H4 (cell line): ENCODE measurements at places on chromosomes 12 and 14. TPM values are rescaled to one million over a fixed set of nuclear protein-coding genes. Genes with fewer than 3 reads are reported as not detected.

GRCh38 chr14:87148655-87149054 lies 844.3 kb downstream of the GALC start:
- DNase-seq = no peak

- DNase-seq = peak; percentile 72
These were observed 92.9 kb downstream of the FAR2 start for GRCh38 chr12:29241821-29242591.

Gene KRT75
- total RNA-seq = 0.12 TPM in 1 of 2 replicates, not detected in the other

- no peak for DNase-seq
These were observed 18.9 kb downstream of the MAP1LC3B2 start for GRCh38 chr12:116578051-116578450.

DNA sequence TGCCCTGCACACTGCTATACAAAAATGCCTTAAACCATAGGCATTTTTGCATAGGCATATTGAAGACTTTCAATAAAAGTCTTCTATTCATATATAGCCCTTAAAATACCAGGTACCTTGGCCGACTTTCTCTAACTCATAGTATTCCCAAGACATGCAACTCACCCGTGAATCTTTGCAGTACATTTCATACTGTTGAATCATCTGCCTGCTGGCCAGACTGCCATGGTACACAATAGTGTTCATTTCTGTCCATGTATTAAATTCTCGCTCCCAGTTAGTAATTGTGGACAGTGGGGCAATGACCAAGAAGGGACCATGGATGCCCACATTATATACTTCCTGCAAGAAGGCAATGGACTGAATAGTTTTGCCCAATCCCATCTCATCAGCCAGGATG lies 24.3 kb upstream of the SUPT16H start:
- no peak for DNase-seq

DNA sequence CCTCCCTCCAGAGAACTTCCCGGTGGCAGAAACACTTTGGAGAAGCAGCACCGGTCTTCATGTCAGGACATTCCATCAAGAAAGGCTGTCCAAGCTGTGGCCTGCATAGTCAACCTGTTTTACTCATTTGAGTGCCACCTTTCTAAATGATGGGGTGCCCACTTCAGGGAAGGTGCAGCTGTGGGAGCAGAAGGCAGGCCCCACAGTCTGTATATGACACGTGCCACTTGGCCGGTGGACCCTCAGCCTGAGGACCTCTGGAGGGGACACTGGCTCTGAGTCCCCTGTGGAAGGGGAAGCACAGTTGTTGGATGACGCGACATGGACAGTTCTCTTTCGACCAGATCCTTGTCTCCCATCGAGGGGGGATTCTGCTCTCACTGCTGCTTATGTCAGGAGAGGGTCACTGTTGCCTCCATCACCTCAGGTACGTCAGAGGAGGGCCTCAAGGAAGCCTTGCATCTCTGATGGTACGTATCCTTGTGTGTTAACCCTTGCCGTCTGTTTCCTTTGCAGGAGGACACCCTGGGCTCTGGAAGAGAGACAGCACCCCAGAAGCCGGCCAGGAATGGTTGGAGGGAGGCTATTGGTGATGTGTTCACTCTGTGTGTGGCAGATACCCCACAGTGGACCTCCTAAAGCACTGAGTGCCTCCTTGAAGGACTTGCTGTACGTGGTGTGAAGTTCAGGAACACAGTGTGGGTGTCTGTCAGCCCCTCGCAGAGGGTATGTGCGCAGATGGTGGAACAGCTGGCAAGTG lies 132.1 kb upstream of the RTL1 start:
- no peak for DNase-seq

DNA sequence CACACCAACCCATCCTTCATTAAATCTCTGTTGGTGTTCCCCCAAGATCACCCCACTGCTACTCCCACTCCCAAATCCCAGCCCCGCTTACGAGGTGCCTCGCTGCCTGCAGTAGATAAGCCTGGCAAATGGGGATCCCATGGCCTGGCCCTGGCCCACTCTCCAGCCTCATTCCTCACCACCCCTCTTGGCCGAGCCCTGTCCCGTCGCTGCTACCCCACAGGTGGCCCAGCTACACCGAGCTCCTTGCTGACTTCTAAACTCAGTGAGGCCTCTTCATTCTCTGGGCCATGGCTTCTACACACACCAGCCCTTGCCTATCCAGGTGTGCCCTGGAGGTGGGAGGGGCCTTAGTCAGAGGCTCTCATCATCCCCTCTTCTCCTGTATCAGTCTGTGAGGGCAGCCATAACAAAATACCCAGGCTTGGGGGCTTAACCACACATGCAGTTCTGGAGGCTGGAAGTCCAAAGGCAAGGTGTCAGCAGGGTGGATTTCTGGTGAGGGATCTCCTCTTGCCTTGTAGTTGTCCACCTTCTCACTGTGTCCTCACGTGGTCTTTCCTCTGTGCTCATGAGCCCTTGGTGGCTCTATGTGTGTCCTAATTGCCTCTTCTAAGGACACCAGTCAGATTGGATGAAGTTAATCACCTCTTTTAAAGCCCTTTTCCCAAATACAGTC lies 92.8 kb downstream of the PRMT8 start:
- no peak for DNase-seq

- no peak for DNase-seq
These were observed 126.8 kb downstream of the TMTC1 start for GRCh38 chr12:29656762-29657538.

Gene RAB3IP
- total RNA-seq = 9.0 and 9.1 TPM in 2 replicates

GRCh38 chr12:51662728-51663154 lies 71.7 kb downstream of the SCN8A start:
- DNase-seq = no peak

DNA sequence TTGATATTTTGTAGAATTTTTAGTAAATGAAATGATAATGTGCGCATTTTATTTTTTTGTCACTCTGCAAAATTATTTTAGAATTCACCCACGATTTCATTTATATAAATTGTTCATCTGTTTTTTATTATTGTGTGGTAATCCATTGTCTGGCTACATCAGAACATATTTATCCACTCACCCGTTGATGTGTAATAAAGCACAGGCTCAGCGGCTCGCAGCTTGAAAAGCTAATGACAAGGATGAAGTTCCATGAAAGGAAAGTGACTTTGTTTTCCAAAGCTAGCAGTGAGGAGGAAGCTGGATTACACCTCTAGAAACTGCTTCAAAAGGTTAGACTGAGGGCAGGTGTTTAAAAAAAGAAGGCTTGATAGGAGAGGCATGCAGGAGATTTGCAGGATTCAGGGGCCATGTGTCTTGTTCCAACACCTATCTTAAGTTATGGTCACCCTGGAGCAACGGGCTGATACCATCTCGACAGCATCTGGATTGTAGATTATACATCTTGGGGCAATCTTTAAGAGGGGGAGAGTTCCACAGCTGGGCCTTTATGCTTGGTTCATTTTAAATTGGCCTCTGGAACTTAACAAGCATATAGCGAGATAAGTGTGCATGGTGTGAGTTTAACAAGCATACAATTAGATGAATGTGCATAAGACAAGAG lies 194.1 kb downstream of the TMTC3 start:
- no peak for DNase-seq

Gene OAS2
- total RNA-seq = 40.3 and 49.7 TPM in 2 replicates

- DNase-seq = no peak
These were observed 406.5 kb downstream of the ADAMTS20 start for GRCh38 chr12:43145481-43145880.

GRCh38 chr14:74358176-74358829 lies 10.0 kb downstream of the VRTN start:
- no peak for DNase-seq

DNA sequence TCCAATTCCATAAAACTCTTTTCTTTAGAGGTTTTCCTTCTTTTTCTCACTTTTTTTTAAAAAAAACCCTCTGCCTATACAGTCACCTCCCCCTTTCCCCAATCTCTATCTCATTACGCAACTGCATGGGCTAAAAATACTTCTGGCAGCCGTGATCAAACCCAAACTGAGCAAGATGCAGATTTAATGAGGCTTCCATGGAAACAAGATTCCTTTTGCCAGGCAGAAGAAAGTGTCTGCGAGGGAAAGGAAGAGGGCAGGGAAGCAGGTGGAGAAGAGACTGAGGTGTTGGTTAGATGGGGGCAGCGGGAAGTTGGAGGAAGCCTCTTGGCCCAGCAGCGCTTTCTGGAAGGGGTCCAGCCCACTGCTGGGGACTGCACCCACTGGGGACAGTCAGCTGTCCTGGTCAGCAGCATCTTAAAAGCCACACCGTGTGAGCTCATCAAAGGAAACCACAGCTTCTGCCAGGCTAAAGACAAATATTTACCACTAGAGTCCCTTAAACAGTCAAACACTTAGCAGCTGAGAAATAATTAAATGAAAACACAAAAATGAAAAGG lies 90.4 kb downstream of the SLC8A3 start:
- DNase-seq = no peak

DNA sequence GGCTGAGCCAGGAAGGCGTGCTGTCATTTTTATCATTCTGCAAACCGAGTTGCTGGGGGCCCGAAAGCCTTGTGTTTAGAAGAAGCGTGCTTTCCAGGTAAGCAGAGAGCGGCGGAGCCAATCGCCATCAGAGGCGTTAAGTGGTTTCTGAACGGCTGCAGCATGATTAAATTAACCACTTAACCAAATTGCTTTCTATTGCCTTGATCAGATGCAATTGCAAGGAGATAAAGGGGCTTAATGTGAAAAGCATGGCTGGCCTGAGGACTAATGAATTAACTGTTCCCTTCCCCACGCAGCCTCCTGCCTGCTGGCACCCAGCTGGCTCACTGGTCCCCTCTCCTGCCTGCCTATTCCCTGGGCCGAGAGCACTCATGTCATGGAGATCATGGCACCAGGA lies 36.6 kb upstream of the CHGA start:
- no peak for DNase-seq

DNA sequence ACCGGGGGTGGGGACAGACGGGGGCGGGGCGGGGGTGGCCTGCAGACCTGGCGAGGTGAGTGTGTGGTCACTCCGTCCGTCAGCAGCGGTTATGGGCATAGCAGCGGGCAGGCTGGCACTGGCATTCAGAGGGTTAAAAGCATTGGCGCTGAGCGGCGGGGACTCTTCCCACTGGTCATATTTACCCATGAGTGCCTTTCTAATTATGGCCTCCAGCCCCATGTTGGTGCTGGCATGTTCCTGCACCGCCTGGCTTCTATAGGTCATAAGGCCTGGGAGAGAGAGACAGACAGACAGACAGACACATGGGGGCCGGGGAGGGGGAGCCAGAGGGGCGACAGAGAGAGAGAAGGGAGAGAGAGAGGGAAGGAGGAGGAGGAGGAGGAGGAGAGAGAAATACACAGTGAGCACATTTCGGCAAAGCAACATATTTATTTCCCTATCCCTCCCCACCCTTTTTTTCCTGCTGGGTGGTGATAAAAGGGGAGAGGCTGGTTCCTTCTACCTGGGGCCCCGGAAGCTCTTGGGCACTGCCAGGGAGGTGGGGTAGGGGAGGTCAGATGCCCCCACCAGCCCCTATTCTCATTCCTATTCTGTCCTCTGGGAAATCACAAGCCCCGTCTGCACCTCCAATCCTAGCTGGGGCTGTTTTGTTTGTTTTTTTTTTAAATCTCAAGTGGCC lies 32.6 kb downstream of the RFLNA start:
- no peak for DNase-seq
